T-helper 22 cell (primary cell): ENCODE measurements at places on chromosomes 1 and 21.

DNA sequence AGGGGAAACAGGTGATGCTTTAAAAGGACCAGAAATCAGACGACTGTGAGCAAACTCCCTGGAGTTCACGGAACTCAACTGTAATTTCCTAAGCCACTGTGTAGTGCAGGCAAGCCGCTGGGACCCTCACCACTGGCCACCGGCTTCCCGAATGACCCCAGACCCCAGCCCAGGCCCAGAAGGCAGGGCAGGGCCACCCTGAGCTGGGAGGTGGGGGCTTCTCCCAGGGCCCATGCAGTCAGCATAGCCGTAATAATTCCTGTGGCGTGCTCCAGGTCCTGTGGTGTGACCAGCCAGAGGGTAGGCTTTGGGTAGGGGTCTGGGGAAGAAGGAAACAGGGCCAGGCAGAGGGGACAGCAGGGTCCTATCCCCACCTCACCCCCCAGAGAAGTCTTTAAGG is 3.5 kb upstream of the ARF1 start:
- no peak for DNase-seq

DNA sequence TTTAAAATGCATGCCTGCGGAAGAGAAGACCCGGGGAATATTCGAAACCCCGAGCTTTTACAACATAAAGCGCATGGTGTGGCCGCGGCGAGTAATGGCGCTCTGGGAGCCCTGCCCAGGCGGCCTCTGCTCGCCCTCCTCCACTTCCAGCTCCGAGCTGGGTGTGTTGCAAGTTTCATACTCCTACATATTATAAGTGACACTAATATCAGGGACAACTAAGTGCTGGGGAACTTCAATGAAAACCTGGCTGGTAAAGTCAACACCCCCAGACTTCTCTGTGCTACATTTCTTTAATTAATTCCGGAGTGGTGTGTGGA is 11.8 kb downstream of the SIM2 start:
- no peak for DNase-seq

DNA sequence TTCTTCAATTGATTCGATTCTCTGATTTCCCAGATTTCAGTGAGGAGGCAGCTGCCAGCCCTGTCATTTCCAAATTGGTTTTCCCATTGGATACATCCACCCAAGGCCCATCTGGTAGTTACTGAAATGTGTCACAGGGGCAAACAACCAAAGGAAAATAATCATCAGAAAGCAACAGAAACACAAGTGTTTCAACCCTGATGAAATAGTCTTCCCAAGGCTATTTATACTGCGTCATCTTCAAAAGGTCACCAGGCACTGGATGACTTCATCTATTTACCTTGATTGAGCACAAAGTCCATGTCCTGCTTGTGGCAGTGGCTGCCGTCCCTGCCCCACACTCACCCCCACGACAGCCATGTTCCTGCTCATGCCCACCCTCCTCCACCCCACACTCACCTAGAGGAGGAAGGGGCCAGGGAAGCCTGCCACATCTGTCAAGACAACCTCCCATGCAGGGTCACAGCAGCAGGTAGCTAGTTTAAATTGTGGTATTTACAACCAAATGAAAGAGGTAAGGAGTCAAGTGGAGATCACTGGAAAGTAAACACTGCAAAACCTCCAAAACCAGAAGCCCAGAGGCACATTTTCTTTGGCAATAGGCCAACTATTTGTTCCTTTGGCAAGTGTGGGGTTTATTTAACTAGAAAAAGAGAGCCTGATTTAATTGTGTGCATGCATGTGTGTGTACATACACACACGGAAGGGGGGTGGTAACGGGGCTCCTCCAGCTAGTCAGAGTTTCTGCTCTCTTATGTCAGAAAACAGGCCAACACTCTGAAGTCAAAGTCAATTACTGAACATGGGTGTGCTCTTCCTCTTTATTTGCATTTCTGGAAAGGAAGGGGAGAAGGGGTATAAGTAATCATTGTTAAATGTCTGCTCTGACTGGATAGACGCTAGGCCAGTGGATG is 49.5 kb upstream of the RAB4A start:
- no peak for DNase-seq

DNA sequence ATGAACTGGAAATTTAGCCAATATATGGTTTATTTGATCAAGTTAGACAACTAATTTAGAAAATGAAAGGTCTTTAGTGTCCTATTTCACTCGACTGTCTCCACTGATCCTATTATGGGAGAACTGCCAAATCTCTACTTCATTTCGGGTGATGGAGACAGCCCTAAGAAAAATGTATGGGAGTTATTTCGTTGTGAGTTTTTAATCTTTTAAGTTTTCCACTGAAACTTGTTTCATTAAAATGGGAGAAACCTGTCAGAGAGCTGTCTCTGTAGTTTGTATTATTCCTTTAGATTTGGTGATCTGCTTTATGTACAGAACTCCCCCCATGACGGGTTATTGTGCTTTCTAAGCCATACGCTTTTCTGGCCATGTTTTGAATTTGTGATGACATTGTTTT is 899.7 kb downstream of the ADGRL2 start:
- no peak for DNase-seq

DNA sequence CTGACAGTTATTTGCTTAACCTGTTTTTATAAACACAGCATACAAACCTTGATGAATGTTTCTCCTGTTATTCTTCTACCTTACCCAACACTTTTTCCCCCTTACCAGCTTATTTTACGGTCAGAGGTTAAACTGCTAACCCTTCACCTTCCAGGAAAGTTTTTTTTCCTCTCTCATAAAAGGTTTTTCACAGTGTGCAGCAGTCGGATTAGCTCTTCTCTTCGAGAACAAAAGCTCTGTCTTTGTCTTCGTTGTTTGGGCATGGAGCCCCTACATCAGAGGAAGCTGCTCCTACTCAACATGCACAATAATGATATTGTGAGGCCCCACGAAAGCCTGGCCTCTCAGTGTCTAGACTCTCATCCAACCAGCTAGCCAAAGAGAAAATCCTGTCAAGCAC is 42.0 kb downstream of the DENND1B start:
- no peak for DNase-seq

- DNase-seq = no peak
Measured at GRCh38 chr1:17119773-17120480, 676 bp upstream of the PADI2 start.

GRCh38 chr21:39430457-39430856 is 15.1 kb downstream of the LCA5L start:
- no peak for DNase-seq
